Stimulated activated CD4-positive, alpha-beta T cell treated with anti-CD3 and anti-CD28 coated beads, Interleukin-4, amount 100 ng/mL, for 4 hours (primary cell): ENCODE measurements at places on chromosomes 11 and 22.

- DNase-seq: no peak
Measured at GRCh38 chr11:46426233-46426991, 34.8 kb upstream of the CHRM4 start.

DNA sequence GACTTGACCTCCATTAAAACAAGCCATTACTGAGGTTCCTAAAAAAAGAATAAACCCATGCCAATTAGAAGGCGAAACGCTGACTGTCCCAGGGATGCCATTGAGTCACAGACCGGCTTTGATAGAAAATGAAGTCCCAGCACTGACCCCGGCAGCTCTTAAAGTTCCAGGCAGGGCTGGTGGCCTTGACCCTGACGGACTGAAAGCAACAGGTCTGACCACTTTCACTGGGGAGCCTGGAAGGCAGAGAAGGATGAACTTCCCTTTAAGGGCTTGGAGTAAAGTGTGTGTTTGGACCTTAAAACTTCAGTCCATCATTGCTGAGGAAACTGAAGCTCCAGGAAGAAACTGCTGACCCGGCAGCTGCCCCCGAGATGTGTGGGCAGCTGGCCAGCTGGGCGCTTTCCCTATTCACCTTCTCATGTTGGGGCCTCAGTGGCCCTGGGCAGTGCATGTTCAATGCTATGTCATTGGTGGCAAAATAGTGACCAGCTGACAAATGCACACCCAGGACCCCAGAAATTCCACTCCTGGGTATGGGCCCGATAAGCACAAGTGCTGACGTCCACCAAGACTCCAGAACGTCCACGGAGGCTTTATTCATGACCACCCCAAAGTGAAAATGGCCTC lies 18.9 kb upstream of the EFCAB6 start:
- DNase-seq: no peak

DNA sequence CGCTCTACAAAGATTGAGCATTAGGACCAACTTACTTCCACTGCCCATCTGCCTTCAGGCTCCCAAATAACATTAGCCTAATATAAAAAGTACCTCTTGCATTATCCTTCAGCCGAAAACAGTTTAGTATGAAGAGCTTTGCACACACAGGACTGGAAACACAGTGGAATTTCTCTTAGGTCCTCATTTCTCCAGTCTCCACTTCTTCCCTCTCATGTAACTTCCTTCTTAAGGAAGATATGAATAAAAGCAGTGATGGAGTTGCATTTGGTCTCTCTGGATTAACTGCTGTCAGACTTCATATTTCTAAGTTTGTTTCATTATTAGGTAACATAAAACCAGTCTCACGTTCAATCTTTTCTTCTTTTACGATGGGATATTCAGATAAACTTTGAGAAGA lies 5.6 kb upstream of the MPEG1 start:
- no peak for DNase-seq

- DNase-seq: no peak
Measured at GRCh38 chr11:75160220-75160757, 9.4 kb downstream of the SLCO2B1 start.

GRCh38 chr11:46475051-46475925 lies 83.7 kb upstream of the CHRM4 start:
- no peak for DNase-seq

GRCh38 chr11:68749229-68750123 lies 1.8 kb downstream of the TESMIN start:
- no peak for DNase-seq

GRCh38 chr22:21014726-21015465 lies at the start of gene P2RX6:
P2RX6 (plus strand) TSS chr22:21015165; CDS start chr22:21015175, 10 bp downstream.
- no peak for DNase-seq

GRCh38 chr11:82790723-82791484 lies 57.2 kb upstream of the FAM181B start:
- DNase-seq: no peak
